NCI-H2171 treated with DMSO at 0.1 percent for 48 hours (cell line): ENCODE measurements at places on chromosomes 5 and 9.

DNA sequence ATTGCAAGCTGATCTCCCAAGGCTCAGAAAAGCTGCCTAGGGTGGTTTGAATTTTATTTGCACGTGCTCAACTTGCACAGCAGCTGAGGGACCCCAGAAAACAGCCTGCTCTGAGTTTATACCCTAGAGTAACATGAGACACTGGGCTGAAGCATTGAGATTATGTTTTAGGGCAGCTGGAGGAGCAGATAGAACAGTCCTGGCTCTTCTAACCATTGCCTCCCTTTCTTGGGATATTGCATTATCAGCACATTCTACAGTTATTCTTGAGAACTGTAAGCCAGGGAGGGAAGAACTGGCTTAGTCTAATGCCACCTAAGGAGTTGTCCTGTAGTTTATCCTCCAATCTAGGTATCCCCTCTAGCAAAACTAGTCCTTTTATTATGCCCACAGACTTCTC is 10.3 kb downstream of the SMC2 start:
- DNase-seq = no peak

GRCh38 chr5:114305402-114306207 is 56.3 kb upstream of the KCNN2 start:
- DNase-seq = no peak

DNA sequence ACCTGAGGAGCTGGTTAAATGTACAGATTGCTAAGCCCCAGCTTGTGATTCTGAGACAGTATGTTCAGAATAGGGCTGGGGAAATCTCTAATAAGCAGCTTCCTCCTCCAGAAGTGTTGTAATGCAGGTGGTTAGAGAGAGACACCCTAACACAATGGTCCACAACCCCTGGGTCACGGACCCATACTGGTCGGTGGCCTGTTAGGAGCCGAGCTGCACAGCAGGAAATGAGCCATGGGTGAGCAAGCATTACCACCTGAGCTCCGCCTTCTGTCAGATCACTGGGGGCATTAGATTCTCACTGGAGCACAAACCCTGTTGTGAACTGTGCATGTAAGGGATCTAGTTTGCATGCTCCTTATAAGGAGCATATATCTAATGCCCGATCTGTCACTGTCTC is 61.8 kb downstream of the SLC36A1 start:
- peak; percentile 37 for DNase-seq

GRCh38 chr5:178793151-178793550 is 62.7 kb upstream of the ZNF354A start:
- no peak for DNase-seq

GRCh38 chr9:109956717-109957440 is 176.9 kb downstream of the PALM2AKAP2 start:
- DNase-seq = peak; percentile 95
